Stimulated activated CD4-positive, alpha-beta T cell treated with anti-CD3 and anti-CD28 coated beads, Interleukin-1b, Interleukin-23, amount 100 ng/mL, for 1 hour (primary cell): ENCODE measurements at places on chromosomes 4 and X.

- DNase-seq, result no peak
Observed at GRCh38 chr4:163920426-163920825, 425.9 kb downstream of the TMA16 start.

DNA sequence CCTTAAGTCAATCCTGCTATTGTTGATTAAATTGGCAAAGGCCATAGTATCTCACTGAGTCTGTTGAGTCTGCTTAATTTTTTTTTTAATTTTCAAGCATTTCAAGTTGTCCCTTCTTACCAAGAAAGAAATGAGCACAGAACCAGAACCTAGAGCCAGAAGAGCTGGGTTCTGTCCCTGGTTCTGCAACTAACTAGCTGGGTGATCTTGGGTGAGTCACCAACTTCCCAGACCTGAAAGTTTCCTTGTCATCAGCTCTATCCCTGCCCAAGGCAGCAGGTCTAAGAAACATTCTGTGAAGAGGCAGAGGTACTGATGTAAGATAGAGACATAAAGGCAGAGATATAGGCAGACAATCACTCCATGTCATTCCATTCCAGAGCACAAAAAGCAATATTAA, 17.3 kb downstream of the TEC start:
- DNase-seq, result no peak

- no peak for DNase-seq
Observed at GRCh38 chr4:10078481-10079233, 37.9 kb downstream of the WDR1 start.

DNA sequence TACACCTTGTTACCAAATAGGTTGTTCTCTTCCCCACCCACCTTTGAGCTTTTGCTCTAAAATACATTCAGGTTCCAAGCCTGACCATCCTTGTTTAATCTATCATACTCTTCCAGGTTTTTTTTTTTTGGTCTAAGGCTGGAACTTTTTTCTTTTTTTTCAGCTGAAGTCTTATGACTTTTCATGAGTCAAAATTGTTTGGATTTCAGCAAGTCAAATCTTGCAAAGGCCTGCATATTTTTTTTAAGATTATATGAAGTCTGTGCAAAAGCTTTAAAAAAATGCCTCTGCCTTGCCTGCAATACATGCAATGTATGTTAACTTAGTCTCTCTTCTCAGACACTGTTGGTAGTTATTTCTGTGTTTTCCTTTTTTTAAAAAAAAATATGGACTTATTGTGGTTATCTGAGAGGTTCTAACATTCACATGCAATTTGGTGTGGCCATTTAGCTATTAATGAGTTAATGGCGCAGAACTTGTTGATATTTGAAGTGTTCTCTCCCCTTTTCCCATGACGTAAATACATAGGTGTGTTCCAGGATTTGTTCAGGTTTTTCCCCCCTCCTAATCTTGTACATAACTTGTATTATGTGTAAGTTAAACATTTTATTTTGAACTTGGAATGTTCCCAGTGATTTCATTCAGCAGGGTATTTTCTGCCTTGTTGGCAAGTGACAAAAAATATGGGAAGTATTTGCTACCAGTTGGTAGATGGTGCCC, 58.7 kb downstream of the CCKAR start:
- DNase-seq, result no peak

DNA sequence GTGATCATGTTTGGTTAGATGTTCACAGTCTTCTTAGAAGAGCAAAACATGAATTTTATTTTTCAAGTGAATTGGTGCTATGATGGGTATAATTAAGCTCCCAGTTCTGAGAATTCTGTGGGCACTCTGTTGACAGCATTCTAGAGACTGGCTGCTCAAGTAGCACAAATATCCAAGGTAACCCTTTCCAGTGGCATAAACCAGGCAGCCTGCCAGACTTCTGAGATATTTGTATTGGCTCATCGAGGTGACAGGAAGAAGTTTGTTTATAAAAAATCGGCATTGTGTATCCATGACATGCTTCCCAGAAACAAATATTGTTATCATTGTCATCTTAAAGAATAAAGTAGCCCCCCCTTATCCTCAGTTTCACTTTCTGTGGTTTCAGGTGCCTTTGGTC, 28.3 kb downstream of the LANCL3 start:
- DNase-seq, result no peak

DNA sequence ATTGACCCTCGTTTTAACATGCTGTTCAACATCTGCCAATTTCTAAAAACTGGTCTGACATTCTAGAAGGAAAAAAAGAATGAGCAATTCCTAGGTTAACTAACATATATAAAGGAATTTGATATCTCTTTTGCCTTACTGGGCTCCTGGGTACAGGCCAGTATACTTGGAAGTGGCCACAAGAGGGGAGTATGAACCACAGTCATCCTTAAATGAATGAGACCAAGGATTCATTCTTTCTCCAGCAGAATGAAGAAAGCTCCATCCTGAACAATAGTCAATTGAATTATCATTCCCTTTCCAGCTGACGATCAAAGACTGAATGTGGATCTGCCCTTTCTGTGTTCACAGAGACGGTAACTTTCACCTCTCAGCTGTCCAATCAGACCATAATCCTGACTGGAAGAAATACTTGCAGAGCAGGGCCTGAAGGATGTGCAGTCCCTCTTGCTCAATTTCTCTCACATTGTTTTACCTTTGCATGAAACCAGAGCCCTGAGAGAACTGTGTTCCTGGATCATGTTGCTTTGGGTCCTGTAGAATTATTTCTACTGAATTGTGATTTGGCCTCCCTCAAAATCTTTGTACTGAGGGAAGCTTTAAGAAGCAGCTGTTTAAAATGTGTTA, 14.8 kb upstream of the SPARCL1 start:
- DNase-seq, result no peak

DNA sequence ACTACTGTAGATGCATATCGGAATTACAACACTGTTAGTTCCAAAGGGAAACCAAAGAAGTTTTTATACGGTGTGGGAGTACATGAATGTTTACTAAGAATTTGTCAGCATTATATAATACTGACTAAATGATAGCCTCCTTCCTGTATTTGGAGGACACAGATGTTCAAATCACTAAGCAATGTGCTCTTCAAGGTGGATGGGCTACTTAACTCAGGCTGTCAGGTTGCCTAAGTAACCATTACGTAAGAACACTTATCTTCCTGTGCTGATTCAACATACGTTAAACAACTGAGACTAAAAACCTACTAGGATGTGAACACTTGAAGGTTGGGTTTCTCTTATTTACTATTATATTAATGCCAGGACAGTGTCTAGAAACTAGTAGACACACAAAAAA, 81.9 kb upstream of the HPGD start:
- no peak for DNase-seq

- DNase-seq, result no peak
Observed at GRCh38 chr4:105797225-105797624, 88.6 kb downstream of the GSTCD start.

DNA sequence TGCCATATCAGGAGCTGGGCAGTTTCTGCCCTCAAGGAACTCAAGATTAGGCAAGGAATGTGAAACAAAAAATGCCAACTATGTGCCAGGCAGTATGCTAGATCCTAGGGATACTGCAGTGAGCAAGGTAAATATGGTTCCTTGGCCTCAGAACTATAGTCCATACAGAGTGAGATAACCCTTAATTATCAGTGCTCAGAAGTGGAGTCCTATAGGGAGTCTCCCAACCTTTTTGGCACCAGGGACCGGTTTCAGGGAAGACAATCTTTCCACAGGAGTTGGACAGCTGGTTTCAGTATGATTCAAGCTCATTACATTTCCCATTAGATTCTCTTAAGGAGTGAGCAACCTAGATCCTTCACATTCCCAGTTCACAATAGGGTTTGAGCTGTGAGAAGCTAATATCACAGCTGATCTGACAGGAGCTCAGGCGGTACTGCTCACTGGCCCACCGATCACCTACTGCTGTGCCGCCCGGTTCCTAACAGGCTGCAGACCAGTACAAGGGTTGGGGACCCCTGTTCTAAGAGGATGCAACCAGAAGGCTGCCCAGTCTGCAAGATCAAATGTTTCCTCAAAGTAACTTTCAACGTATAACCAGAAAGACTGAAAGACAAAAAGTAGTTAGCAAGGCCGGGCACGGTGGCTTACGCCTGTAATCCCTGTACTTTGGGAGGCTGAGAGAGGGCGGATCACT, 1.7 kb upstream of the SRP72 start:
- no peak for DNase-seq

GRCh38 chr4:52869196-52869595, 7.1 kb downstream of the RASL11B start:
- no peak for DNase-seq

GRCh38 chr4:151489462-151490203, 80.7 kb downstream of the FHIP1A start:
- DNase-seq, result no peak

DNA sequence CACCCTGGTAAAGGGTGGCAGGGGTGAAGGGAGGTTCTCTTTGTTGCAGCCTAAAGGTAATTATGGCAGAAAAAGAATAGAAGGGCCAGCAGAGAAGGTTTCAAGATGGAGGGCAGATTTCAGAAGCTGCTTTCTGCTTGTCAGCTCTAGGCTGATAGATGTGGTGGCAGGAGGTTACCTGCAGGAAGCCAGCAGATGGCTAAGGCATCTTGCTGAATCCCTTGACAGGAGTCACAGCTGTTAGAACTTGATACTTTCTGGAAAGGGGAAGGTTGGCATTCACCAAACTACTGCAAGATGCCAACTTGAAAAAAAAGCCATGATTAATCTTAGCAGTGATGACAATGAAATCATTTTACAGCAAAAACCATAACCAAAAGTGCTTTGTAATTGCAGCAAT, 69.5 kb upstream of the CBLL2 start:
- DNase-seq, result no peak

DNA sequence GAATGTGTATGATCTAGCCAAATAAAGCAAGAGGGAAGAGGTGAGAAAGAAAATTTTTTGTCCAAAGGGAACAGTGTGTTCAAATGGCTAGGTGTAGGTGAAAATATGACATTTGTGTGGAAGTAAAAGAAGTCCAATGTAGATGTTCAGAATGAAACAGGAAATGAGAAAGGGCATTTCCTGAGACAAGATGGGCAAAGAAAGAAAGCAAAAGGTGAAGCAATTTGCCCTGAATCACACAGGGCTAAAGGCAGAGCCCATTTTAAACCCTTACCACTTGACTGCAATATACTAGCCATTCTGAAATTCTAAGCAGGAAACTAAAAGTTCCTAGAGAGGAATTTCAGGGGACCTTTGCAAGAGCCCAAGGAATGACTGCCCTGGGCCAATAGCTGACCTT, 36.0 kb downstream of the CLOCK start:
- no peak for DNase-seq

GRCh38 chr4:188821500-188821899, 682.3 kb downstream of the TRIML1 start:
- no peak for DNase-seq

DNA sequence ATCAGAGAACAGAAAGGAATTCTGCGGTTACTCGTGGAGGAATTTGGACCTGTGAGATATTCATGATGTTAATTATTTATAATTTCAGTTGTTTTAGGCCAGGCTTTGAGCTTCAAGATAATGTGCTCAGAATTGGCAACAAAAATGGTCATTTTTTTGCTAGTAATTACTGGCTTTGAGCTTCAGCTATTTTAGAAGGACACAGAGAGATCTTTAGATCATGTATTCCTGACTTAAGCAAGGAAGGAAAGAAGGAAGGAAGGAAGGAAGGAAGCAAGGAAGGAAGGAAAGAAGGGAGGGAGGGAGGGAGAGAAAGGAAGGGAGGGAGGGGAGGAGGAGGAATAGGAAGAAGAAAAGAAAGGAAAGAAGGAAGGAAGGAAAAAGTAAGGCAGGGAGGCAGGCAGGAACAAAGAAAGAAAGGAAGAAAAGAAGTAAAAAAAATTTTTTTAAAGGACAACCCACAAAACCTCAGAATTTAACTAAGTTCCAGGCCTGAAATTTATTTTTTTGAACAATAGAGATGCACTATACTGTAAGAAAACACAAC, 277.9 kb upstream of the KLF3 start:
- DNase-seq, result no peak

GRCh38 chr4:83207497-83208101, 77.0 kb downstream of the COQ2 start:
- DNase-seq, result no peak
